ENCODE measurements at places on chromosomes 6 and 20.

- no peak for DNase-seq
These were observed 247.5 kb downstream of the TMEM242 start for GRCh38 chr6:157075549-157076450.

GRCh38 chr6:19879663-19880062, 42.5 kb downstream of the ID4 start:
- DNase-seq: no peak

DNA sequence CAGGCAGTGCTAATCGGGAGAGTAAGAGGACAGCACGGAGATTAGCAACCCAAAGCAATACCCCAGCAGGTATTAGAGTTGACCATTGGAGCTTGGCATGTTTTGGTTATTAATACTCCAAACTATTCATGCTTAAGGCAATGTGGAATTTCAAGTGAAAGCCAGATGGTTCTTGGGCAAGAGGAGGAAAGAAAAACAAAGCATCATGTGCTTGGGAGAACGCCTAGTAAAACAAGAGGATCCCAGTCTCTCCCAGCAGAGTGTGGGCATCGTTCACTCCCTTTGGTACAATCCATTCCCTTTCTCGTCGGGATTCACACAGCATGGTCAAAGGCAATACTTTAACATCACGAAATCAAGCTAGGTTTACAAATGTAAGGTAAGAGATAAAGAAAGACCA, 349.8 kb downstream of the PRKN start:
- no peak for DNase-seq

- DNase-seq: peak; percentile 34
These were observed 278 bp downstream of the UST start for GRCh38 chr6:148747145-148747470.

- DNase-seq: no peak
These were observed 132.4 kb upstream of the FBXL4 start for GRCh38 chr6:99080191-99080590.

DNA sequence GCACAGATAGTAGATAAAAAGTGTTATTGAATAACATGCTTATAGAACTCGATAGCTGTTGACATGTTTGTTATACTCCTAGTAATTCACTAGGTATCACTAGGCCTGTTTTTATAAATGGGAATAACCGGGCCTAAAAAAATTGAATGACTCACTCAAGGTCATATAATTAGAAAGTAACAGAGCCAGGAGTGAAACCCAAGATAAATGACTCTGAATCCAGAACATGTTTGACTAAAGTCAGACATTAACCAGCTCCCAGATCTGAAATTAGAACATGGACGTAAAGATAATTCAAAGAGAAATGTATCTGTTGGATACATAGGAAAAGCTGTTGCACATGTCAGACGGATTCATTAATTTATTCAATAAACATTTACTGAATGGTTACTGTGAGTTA, 26.9 kb downstream of the RGS17 start:
- DNase-seq: no peak
